ENCODE measurements at places on chromosomes 6 and 20.

DNA sequence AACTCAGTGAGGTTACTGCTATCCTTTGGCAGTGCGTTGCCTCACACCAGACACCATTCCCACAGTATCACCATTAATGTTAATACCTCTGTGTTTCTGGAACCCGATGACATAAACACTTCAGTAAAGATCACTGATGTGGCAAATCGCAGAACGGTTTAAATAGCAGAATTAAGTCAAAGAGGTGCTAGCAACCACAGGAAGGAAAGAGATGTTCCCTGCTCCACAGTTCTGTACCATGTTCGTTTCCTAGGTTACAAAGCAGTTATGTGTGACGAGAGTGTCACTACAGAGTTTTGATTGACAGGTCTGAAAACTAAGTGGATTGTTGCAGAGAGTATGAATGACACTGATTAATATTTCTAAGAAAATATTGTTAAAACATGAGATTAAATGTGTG is 272.3 kb downstream of the KHDRBS2 start:
- no peak for DNase-seq

GRCh38 chr6:127342946-127343808 is at the start of gene ECHDC1:
Gene ECHDC1, minus strand, starts transcription at chr6:127343609. Its CDS starts 12,581 bp downstream, at chr6:127331028.
- peak; percentile 70 for DNase-seq

DNA sequence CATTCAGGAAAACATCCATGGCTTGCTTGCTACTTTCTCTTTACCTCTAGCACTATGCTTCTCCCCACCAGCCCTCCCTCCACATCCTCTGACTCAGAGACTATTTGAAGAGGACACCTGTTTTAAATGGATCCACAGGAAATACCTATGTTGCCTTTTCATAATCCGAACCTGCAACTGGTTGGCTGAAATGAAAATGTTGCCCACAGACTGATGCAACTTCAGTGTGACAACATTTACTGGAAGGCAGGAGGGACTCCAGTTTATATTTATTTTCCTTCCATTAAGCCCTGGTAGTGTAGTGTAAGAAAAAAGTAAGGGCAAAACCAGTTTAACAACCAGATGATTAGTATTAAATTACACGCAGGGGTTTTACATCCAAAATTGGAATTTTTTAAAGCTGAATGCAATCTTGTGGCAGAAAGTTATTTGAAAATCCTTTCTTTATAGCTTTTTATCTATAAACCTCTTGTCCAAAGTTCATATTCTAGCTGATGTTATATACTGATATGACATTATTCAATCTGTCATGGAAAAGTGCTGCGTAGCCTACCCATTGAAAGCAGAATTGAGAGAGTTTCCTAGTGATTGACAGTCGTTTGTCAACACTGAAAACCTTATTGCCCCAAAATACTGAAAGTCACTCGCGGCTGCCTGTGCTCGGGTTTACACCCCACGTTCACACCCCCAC is 881 bp upstream of the AIG1 start:
- DNase-seq = peak; percentile 23

GRCh38 chr6:94362061-94362864 is 942.9 kb upstream of the EPHA7 start:
- no peak for DNase-seq

DNA sequence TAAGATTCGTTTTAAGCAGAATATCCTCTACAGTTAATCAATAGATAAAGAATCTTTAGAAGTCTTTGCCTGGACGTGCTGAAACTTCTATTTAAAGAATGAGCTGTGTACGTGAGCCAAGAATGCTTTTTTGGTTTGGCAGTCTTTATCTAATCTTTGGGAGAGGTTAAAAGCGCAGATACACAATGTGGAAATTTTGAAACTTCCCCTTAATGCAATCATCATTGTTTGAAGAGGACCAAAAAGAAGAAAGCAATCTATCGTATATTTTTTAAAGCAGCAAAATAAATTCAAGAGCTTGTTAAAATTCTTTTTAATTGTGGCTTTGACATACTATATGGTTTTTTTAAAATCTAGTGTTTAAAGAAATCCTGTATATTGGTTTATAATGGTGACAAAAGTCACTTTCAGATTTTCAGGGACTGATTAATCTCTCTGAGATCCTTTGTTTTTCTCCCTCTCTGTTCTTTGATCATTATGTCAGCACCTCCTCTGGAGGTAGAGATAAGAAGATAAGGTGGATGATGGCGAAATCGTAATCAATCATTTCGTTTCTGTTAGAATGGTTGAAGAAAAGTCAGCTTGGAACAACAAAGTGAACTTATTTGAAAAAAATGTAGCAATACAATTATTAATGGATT is 92.1 kb upstream of the FAM184A start:
- DNase-seq = no peak

- DNase-seq = peak; percentile 71
These were observed 6.2 kb downstream of the HEBP2 start for GRCh38 chr6:138410048-138410735.

- DNase-seq = no peak
These were observed 6.3 kb downstream of the DSTN start for GRCh38 chr20:17576215-17576614.

GRCh38 chr6:22017766-22018165 is 279.1 kb downstream of the PRL start:
- DNase-seq = no peak

DNA sequence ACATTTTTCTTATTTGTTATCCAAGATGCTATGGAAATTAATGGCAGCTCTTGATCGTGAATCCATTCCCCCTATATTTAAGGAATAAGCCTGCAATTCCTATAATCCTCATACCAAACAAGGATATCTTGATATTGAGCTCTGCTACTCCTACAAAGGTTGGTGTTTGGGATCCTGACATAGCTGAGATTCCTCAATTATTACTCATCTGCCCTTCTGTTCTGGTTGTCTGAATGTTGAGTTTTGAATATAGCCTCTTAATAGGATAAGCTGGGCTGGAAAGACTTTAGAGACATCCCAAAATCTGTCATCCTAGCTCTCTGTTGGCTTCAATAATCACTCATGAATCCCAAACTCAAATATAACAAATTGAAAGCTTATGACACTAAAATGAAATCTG is 49.9 kb downstream of the CLIC5 start:
- no peak for DNase-seq

GRCh38 chr6:11248974-11249761 is 16.7 kb upstream of the NEDD9 start:
- DNase-seq = no peak

DNA sequence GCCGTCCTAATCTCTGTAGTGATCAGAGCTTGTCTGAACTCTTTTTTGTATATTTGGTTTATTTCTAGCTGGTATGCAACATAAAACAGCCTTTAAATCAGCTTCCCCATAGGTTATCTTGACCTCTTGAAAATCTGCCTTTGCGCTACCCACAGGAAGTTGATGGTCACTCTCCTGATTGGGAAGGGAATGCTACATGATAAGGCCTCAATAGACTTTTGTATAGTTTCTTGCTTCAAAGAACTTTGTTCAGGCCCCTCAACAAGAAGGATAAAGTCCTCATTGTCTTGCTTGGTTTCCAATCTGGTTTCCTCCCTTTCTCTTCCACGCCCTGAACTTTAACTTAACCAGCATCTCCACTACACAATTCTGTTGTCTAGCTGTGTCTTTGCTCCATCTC is 95.4 kb upstream of the TENT5A start:
- no peak for DNase-seq

GRCh38 chr6:74925683-74926082 is 280.2 kb downstream of the COL12A1 start:
- peak; percentile 38 for DNase-seq

DNA sequence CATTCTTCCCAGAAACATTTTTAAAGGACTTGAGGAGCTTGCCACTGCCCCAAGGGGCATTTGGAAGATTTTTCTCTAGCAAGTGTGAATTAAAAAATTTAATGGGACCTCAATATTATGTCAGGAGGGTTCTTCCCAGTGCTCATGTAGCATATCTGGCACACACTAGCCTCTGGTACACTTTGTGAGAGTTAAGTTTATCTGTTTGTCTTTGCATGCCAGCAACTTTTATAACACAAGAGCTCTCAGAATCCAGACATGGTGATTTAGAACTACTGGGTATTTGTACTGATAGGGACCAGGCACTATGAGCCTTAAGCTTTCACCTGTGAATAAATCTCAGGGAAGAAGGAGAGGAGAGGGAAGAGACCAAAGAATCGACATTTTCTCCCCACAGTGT is 12.9 kb downstream of the SPINT3 start:
- no peak for DNase-seq

DNA sequence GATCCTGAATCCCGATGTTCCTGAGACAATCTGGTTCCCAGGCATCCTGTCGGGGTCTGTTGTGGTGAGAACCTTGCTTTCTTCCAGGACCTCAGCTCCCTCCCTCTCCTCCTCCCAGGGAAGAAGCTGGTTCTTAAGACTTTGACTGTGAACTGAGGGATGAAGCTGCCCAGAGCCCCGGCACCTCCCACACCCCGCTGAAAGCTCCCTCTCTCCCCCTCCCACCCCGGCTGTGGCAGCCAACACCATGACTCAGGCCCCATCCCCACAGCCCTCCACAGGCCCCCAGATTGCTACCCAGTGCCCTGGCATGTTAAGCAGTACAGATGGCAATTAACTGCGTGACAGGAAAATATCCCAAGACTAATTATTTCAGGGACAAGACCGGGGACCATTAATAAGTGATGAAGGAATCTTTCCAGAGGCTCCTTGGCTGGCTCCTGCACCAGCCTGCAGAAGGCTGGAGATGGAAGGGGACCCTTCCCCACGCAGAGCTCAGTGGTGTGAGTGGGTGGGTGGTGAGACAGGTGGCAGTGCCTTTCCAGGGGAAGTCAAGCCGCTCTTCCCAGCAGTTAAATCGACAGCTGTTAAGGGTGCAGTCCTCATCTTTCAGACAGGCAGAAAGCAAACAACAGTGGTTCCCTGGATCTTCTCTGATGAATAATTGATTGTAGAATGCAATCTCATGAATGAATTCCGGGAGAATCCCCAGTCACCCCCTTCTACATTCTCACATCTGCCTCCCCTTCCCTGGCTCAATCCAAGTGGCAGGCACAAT is 237.9 kb downstream of the LRFN2 start:
- no peak for DNase-seq

- peak; percentile 33 for DNase-seq
These were observed 356 bp downstream of the BYSL start for GRCh38 chr6:41921712-41921998.

DNA sequence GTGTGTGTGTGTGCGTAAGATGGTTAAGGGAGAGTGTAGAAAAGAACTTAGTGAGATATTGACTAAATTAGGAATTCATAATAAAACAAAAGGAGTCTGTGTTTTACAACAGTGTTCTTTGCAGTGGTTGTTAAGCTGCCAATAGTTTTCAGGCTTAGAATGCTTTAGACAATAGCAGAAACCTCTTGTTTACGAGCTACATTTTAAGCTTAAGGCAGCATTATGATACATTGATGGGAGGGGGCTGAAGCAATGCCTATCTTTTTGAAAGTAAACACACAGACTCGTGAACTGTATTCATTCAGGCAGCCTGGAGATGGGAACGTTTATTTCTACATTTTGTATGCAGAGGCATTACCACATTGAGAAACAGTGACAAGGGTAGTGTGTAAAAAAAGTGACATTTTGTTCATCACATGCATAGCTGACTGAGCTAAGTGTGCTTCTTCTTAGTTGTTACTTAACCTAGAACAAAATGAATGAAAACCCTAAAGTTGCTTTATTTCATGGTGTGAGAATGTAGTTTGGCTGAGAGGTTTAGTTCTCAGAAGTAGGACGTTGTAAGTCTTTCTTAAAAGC is 21.2 kb downstream of the CLVS2 start:
- no peak for DNase-seq

DNA sequence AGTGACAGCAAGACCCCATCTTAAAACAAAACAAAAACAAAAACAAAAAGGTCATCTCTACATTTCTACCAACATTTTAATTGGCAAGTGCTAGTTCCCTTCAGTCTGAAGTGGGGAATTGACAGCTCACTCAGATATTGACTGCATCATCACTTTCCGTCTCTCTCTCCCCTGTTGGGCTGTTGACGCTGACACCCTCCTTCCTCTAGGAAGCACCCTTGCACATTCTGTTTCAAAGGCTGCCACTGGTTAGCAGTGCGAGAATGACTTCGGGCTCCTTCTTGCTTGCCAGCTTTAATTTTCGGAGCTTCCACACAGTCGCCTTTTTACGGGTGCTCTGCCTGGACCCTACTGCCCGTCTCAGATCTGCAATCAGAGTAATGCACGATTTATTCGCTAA is 96.6 kb upstream of the INSM1 start:
- peak; percentile 66 for DNase-seq

- DNase-seq = no peak
These were observed 202.4 kb downstream of the CDH26 start for GRCh38 chr20:60160451-60161145.

- DNase-seq = no peak
These were observed 214.8 kb downstream of the ADGB start for GRCh38 chr6:146813554-146813953.

DNA sequence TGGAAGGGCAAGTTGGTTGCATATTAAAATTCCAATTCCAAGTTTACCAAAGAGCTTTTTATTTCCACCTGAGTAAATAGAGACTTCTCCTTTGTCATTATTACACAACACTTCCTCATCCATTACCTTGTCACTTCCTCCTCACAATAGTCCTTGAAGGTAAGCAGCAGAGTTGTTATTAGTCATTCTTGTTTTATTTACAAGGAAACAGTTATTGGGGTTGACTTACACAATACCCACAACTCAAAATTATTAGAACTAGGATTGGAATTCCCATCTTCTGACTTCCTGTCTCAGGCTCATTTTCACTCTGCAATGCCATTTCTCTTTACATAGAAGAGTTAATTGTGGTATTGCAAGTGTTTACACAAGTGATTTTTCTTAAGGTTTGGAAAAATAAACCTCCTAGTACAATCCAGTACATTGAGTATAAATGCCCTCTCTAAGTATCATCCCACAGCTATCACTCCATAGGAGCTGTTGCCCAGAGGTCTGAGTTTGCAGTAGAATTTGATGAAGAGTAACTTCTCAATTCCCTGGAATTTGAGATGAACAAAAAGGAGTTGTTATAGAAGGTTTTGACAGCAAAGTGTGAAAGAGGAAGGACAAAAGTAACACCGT is 28.9 kb upstream of the MTRF1L start:
- no peak for DNase-seq

GRCh38 chr6:36754582-36755434 is 57.2 kb downstream of the RAB44 start:
- DNase-seq = no peak
